Adipocyte (in vitro differentiated cells): ENCODE measurements at places on chromosomes 12 and 14.

DNA sequence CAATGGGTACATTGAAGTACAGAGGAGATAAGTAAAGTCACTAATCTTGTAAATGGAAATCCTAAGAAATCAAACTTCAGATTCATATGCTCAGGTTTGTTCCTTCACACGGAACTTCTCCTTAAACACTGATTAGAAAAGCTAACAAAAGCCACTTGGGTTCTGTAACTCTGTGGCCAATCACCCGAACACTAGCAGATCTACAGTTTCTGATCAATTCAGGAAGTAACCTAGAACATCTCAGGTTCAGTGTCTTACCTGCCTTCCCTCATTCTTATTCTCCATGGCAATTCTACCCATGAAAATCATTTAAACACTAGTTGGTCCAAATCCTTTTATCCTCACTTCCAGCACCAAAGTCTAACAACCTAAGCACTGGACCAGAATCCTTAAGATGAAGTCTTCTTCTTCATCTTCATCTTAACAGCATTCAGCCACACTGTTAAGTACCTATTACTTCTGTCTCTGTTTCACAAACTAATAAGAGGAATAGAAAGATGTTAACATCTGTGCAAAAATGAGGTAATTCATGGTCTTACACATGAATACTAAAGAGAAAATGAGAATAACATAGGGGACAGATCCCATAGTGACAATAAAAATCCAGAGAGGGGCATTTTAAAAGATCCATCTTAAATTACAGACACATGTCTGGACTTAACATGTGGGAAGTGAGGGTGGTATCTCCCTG, 184.5 kb downstream of the SSPN start:
- DNase-seq = no peak

GRCh38 chr12:64665514-64665913, 55.2 kb downstream of the RASSF3 start:
- DNase-seq = no peak

DNA sequence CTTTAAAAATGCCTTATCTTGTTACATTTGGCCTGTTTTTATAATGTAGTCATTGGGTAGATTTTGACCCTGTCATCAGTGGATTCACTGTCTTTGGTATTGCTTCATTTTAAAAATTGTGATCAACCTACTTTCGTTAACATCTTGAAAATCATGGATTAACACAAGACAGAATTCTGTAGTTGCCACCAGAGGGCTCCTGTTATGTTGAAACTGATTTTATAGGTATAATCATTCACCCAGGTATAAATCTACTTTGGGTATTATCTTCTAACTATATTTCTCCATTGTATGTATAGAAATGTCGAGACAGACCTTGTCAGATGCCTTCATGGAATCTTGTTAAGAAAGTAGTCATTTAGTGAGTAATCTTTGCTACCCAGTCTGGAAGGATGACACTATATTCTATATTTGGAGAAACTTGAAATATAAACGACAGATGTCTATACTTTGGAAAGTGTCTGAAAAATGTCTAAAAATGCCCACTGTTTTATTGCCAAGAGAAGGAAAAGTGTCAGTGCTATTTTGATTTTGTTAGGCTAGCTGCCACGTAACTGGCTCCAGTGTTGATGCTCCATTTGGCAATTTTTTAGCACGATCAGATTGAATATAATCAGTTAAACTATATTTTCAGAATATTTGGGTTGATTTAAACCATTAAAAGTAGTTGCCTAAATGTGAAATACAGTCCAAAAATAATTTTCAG, 129.4 kb downstream of the PELI2 start:
- DNase-seq = peak; percentile 31

DNA sequence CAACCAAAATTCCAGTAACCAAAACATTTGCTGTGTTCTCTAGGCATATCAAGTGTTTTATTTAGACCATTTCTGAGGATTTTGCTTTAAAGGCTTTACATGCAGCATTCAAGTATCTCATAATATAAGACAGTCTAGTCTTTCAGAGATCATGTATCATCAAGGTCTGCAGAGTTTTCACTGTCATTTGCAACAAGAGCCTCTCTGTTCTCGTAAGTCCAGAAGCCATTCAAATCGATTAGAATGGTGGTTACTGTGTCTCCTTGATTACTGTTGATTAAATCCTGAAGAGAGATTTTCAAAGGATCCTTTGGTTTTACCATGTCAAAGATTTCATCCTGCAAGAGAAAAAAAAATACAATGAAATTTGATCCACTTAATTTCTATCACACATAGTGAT, 36.3 kb downstream of the PPP2R3C start:
- no peak for DNase-seq

DNA sequence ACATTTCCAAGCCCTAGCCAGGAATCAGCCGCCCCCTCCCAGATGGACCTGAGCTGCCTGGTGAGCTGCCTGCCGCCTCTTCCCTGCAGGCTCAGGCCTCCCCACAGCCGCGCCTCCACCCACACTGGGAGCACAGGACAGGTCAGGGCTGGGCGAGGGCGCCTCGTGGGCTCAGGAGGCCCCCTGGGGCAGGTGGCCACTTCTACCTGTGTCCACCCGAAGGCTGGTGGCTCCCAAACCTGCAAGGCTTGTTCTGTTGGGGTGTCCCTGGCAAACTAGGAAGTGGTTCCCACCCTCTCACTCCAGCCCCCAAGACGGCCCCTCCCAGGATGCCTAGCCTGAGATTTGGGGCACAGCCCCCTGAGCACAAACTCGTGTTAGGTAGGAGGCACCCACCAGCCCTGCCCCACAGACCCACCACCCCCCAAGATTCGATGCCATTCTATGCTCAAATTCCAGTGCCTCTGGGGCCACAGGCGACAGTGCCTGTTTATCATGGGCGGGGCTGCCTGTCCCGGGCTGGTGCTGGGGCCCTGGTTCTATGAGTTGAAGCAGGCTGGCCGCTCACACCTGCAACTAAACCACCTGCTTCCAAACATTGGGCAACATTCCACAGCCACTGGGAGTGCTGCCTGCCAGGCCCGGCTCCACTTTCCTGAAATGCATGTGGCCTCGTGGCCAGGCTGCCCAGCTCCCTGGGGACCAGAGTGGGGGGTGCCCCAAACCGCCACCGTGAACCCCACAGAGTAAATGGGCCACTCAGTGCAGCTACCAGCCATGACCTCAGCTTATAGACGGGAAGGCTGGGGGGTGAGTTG, 6.8 kb downstream of the MMP17 start:
- no peak for DNase-seq

GRCh38 chr12:78035901-78036606, 205.4 kb downstream of the NAV3 start:
- no peak for DNase-seq

GRCh38 chr12:121331248-121331647, 21.0 kb downstream of the ANAPC5 start:
- no peak for DNase-seq

DNA sequence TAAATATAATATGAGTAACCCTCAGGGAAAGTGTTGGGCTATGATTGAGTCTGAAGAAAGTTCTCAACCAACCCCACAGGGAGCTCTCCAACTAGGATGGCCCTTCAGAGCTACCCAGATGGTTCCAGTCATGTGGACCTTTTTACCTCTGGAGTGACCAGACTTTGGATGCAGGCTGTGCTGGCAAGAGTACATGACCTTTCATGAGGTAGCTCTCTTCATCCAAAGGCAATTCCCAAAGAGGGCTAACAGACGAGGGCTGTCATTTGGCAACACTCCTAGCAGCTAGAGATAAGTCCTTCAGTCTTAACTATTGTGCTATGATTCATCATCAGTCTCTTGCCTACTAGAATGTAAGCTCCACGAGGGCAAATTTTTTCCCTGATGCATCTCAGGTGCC, 75.4 kb downstream of the DUSP6 start:
- no peak for DNase-seq

- DNase-seq = peak; percentile 58
These were observed 130.3 kb downstream of the NDUFA12 start for GRCh38 chr12:94872971-94873733.

DNA sequence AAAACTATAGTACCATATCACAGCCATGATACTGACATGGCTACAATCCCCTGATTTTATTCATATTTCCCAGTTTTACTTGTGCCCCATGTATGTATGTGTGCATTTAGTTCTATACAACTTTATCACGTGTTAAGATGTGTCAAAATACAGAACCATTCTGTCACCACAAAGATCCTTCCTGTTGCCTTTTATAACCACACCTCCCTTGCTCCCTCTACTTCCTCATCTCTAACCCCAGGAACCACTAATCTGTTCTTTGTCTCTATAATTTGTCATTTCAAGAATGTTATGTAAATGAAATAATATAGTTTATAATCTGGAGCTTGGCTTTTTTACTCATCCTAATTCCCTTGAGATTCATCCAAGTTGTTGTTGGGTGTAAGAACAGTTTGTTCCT, 358.4 kb downstream of the DPF3 start:
- DNase-seq = no peak

GRCh38 chr12:127723251-127723650, 543.7 kb upstream of the TMEM132C start:
- DNase-seq = no peak

DNA sequence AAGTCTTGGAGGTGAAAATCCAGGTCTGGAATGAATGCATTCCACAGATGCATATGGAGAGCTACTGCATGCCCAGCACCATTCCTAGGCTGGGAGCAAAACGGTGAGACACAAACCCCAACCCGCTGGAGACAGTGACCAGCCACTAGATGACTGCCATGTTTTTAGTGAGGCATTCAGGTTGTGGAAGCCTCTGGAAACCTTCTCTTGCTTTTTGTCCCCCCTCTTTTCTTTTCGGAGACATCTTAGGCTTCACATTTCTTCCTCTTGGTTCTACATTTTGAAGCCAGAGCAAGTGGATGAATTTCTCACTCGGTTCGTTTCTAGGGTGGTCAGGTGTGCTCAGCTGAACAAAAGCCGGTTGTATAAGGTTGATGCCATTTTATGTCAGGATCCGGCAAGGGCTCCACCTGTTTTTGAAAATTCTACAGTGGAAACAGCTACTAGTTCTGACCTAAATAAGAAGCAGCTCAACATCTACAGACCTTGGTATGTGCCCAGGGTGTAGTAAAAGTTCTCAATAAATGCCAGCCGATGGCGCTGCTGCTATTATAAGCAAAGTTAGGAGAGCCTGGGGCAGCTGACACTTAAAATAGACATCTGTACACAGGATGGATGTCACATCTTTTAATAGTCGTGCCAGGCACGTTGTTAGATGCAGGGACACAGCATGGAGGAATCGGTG, 1.8 kb upstream of the ZNF839 start:
- peak; percentile 39 for DNase-seq

DNA sequence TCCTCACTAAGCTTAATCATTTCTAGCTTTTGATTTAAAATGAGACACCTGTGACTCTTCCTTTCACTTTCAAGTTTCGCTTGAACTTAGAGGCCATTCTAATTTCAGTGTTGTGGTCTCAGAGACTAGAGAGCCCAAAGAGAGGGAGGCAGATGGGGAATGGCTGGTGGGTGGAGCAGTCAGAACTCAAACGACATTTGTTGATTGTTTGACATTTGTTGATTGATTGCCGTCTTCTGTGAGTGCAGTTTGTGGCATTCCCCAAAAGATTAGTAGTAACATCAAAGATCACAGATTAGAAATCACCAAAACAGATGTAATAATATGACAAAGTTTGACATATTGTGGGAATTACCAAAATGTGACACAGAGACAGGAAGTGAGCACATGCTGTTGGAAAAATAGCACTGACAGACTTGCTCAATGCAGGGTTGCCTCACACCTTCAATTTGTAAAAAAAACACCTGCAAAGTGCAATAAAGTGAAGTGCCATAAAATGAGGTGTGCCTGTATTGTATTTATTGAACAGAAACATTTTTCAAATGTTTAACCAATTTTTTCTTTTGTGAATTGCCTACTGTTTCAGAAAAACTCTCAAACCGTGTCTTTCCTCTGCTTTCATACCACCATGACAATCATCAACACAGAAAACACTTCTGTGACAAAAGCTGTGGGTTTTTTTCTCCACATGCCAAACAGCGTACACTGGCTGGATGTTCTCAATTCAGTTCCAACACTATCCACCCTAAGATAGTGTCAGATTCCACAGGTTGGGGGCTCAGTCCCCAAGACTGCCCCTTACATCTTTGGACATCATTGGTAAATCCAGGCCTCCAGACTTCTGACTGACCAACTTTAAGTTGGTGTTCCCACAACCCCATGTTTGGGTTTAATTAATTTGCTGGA, 376.3 kb upstream of the RGS6 start:
- no peak for DNase-seq

- no peak for DNase-seq
These were observed 29.7 kb downstream of the CLEC1A start for GRCh38 chr12:10069099-10069498.

GRCh38 chr12:125408718-125409117, 343.5 kb downstream of the AACS start:
- no peak for DNase-seq

- peak; percentile 25 for DNase-seq
These were observed 1089.8 kb downstream of the FLRT2 start for GRCh38 chr14:86619726-86620125.

- peak; percentile 70 for DNase-seq
These were observed at the start of gene HIP1R for GRCh38 chr12:122834921-122835749. HIP1R (plus strand) TSS chr12:122835457; CDS start chr12:122835551, 94 bp downstream.

- peak; percentile 94 for DNase-seq
These were observed at the start of gene SIX4 for GRCh38 chr14:60723907-60724618. SIX4 (minus strand) TSS chr14:60724351; CDS start chr14:60724074, 277 bp downstream.

- no peak for DNase-seq
These were observed 42.0 kb downstream of the TMTC2 start for GRCh38 chr12:82728710-82729109.

- peak; percentile 61 for DNase-seq
These were observed 33.6 kb upstream of the HNF1A start for GRCh38 chr12:120944645-120945217.

- peak; percentile 24 for DNase-seq
These were observed 135.1 kb downstream of the RBM19 start for GRCh38 chr12:113831016-113831415.

- no peak for DNase-seq
These were observed 250.2 kb downstream of the CACNA1C start for GRCh38 chr12:2302711-2303580.

DNA sequence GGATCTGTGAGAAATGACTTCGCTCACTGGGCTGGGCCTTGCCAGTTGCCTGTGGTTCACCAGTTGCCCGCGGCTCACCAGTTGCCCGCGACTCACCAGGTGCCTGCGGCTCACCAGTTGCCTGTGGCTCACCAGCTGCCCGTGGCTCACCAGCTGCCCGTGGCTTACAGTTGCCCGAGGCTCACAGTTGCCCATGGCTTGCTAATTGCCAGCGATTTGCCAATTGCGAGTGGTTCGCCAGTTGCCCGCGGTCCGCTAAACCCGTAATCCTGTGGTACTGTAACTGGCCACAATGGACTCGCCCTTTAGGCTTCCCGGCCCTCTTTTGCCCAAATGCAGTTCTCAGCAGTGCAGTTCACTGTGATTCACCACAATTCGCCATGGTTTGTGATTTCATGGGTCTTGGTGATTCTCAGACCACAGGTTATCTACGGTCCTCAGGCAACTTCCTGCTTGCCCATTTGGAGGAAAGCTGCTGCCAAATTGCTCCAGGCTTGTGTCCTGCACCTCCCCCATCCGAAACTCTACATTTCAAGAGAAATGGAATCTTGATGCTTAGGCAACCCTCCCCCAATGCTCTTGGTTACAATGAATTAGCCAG, 15.0 kb upstream of the MEG3 start:
- no peak for DNase-seq
